Stromal cell of bone marrow (primary cell): ENCODE measurements at places on chromosomes 16 and 17.

- no peak for DNase-seq
Observed at GRCh38 chr16:81455006-81455405, 10.4 kb downstream of the CMIP start.

GRCh38 chr16:842061-842476 is 41.5 kb upstream of the GNG13 start:
- no peak for DNase-seq

GRCh38 chr16:84768808-84769197 is 51.0 kb upstream of the CRISPLD2 start:
- no peak for DNase-seq

DNA sequence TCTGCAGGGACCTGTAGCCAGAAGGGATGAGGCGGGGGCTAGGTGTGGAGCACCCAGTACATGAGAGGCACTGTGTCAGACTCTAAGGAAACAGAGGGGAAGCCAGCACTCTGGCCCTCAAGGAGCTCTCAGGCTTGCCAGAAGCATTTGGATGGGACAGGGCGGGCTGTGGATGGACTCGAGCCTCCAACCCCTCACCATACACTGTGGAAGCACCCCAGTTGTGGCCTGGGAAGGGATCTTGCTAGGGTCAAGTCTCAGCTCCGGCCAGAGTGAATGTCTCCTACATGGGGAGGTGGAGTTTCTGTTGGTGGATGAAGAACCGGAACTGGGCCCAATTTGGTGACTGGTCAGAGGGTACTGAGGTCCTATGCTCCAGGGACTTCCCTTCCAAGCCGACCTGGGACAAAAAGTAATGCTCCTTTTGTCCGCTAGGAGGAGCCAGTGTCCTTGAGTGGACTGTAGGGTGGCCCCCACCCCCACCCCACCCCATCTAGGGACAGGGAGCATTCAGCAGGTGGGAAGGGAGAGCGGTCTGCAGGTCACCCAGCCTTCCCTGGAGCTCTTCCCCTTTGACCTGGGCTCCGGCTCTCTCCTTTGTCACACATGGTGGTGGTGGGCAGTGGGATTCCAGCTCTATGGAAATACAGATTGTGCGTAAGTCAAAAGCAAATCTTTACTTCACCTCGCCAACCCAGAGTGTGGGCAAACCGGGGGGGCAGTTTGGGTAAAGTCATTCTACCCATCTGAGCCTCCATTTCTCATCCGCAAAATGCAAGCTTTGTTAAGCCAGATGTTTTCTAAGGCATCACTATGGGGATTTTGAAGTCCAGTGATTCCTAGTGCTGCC is 20.4 kb upstream of the PHB1 start:
- no peak for DNase-seq

GRCh38 chr17:49946964-49947584 is 21.9 kb upstream of the DLX4 start:
- no peak for DNase-seq

- DNase-seq: no peak
Observed at GRCh38 chr16:8926827-8927226, 36.9 kb downstream of the USP7 start.

- no peak for DNase-seq
Observed at GRCh38 chr16:20905576-20905975, 5.0 kb downstream of the LYRM1 start.

DNA sequence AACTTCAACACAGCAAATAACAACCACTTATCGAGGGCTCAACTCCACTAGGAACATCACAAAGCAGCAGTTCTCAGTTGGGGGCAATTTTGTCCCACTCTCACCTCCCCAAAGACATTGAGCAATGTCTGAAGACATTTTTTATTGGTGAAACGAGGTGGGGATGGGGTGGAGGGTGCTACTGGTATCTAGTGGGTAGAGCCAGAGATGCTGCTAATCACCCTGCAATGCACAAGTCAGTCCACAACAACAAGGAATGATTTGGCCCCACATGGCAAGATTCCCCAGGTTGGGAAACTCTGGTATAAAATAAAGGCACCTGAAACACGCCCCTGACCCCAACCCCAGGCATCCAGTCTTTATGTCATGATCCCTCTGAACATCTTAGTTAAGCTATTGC is 33.3 kb downstream of the TLE7 start:
- DNase-seq: no peak

GRCh38 chr16:27665881-27666280 is 115.9 kb downstream of the KATNIP start:
- DNase-seq: no peak

- DNase-seq: no peak
Observed at GRCh38 chr17:81253358-81254131, 14.4 kb downstream of the NDUFAF8 start.
